Central memory CD4-positive, alpha-beta T cell (primary cell): ENCODE measurements at places on chromosomes 12 and 14.

DNA sequence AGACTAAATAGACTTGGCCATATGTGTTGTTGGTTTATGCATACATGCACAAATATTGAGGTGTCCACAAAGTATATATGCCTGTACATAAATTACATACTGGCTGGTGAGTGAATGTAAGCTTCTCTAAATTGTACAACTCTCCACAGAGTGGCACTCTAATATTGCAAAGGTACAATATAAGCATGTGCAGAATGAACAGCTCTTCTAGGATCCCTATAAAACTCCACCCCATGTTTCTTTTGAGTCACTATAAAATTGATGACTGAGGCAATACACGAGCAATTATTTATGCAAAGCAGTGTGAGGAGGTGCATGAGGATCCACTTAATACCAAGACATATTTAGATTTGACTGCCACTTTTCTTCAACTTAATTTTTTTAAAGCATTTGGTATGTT is 172.2 kb downstream of the NAV3 start:
- no peak for DNase-seq

DNA sequence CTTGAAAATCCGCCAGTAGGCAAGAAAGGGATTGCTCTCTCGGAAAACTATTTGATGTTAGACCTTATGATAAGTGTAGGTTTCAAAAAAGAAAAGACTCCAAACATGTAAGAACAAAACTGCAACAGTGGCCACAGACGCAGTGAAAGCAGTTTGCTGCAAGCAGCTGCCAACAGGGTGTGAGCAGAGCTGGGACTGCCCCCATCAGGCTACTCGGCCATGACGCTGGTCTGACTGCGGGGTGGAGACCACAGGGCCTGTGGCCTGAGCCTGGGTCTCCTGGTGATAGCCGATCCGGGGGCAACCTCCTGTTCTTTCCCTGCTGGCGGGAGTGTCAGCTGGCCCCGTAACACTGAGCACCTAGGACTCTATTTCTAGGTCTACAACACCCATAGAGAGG is 63.2 kb downstream of the AMN start:
- no peak for DNase-seq

GRCh38 chr14:103095210-103095778 is 769 bp downstream of the EXOC3L4 start:
- DNase-seq = no peak

GRCh38 chr14:32508281-32508680 is 179.2 kb downstream of the AKAP6 start:
- no peak for DNase-seq

- no peak for DNase-seq
Observed at GRCh38 chr12:52191841-52192791, at the start of gene KRT80. Gene KRT80, minus strand, starts transcription at chr12:52192014. Its CDS starts 112 bp downstream, at chr12:52191902.

DNA sequence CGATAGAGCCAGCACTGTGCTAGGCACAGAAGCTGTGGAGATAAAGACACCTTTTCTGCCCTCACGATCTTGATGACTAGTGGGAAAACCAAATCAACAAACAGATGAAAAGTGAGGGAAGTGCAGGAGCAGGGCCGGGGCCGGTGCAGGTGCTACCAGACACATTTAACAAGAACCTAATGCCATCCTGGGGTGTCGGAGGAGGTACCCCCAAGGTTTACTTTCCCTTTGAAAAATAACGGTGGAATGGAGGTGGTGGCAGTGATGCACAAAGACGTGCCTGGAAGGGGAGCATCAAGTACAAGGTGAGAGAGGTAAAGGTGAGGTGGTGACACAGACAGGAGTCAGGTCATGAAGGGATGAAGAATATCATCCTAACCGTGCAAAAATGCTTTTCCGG is 22.1 kb downstream of the SLC6A13 start:
- DNase-seq = no peak

GRCh38 chr12:909861-910260 is 39.6 kb downstream of the RAD52 start:
- DNase-seq = no peak

- DNase-seq = no peak
Observed at GRCh38 chr14:99063620-99064225, 208.3 kb downstream of the BCL11B start.

DNA sequence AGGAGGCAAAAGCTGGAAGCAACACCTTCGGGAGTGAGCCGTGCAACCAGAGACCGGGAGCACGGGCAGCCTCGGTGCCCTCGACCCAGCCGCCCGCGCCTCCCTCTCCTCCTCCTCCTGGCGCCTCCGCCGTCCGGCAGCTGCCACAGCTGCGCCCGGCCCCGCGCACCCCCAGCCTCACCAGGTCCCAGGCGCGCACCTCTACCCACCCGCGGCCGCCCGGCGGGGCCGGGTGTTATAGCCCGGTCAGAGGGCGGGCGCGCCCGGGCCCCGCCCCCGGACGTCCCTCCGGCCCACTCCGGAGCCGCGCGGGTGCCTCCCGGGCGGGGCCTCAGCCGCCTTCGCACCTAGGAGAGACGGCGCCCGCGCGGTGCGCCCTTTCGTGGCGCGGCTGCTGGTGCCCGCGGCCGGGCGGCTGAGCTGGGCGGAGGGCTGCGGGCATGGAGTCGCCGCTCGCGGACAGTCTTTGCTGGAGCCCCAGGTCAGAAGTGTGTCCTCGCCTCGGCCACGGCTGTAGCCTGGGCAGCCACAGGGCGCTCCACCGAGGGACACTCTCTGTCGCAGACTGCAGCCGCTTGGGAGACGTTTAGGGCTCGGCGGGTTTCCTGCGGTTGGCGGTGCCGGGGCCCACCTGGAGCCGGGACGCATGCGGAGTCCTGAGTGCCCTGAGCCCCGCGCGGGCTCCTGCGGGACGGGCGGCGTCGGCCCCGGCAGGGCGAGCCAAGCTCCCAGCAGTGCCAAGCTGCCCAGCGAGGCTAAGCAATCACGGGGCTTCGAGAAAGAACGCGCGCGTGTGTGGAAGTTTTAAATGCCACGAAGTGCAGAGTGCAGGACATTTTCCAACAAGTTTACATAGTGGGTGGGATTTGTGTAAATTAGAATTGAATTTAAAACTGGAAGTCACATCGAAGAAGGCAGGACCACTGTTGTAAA is at the start of gene CPM:
CPM (minus strand) TSS at position 211 of the 933 bp plus-strand sequence. CDS start 334 bp downstream, outside the sequence.
- peak; percentile 57 for DNase-seq

- DNase-seq = no peak
Observed at GRCh38 chr12:107515446-107515958, 170.1 kb upstream of the PWP1 start.

- DNase-seq = no peak
Observed at GRCh38 chr12:16515666-16516065, 90.3 kb downstream of the LMO3 start.

DNA sequence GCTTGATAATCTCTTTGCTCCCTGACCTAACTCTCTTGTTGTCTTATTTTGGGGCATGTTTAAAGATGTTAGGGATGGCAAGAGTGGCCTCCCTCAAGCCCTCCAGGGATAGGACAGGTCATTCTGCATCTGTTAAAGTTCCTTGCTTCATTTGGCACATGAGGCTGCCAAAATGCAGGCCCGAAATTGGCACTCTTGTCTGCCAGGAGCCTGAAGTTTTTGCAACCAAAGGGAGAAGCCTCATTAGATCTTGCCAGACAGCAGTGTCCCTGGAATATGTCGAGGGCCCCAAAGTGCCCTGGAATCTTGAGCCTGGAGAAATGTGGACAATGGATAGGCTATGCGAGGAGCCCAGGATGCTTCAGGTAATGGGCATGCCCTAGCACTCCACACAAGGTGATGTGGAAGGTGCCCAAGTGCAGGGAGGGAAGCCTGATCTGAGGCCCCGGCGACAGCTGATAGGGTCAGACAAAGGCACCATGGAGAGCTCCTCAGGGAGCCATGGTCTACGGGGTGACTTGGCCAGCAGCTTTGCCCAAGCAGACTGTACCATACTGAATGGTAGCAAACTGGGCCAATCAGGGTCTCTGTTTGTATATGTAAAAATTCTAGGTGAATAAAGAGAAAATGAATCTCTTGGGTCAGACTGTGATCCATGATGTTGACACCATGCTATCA is 173.0 kb upstream of the WSCD2 start:
- DNase-seq = no peak

GRCh38 chr12:54272214-54272613 is 7.7 kb downstream of the CBX5 start:
- DNase-seq = no peak

- DNase-seq = no peak
Observed at GRCh38 chr12:70982991-70983390, 62.5 kb upstream of the PTPRR start.

DNA sequence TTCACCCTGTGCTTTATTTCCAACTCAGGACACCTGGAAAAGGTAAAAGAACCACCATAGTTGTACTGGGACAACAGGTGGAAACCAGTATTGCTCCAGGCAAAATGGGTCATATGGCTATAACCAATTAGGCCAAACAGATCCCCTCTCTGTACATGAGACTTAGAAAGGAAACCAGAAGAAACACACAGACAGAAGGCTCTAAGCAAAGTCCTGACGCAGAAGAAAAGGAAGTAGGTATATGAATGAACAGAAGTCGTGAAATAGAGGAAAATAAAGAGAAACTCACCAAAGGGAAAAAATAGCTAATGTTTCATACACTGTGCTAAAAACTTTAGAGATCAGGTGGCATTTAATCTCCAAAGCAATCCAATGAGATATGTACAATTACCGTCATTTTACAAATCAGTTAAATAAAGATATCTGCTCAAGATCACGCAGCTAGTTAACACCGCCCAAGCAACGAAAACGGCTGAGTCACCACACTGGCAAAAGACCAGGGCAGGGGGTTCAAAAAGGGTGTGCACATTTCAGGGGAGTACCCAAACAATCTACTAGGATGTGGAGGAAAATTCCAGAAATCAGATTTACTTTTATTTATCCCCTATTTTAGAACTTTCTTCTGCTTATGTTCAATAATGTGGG is 82.3 kb downstream of the ITPR2 start:
- no peak for DNase-seq
